ENCODE measurements at places on chromosomes 16 and 17. TPM values are rescaled to one million over a fixed set of nuclear protein-coding genes. Genes with fewer than 3 reads are reported as not detected.

The AMDHD2 gene
- polyA plus RNA-seq = 38.1 TPM

The KRTAP4-9 gene
- not detected for polyA plus RNA-seq

DNA sequence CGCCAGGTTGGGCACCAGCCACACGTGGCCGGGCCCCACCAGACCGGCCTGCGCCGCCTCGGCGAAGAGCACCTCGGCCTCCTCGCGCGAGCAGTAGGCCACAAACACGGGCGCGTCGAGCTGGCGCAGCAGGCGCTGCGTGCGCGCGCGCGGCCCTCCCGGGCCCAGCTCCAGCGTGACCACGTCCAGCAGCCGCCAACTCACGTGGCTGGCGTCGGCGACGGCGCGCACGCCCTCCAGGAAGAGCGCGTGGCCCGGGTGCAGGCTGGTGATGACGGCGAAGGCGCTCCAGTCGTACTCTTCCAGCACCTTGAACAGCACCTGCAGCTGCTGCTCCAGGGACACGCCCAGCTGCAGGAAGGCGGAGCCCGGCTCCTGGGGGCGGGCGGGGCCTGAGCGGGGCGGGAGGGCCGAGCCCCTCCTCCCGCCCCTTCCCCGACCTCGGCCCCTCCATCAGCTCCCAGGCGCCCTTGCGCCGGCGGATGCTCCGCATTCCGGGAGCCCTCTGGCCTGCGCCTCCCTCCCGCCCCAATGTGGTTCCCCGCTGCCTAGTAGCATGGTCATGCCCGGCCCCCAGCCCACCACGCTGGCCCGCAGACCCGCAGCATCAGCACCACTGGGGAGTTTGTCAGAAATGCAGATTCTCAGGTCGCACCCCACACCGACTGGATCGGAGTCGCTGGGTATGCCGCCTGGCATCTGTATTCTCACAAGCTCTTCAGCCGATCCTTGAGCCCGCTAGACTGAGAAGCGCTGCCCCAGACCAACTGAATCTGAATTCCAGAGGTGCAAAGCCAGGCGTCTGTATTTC, 7.2 kb downstream of the GRIN2C start:
- no peaks in the 10 kb centered on the region for H3K4me1 ChIP-seq
- no peak overlapping the region for H3K4me3 ChIP-seq
- peak; percentile 81 for DNase-seq
- H3K27ac ChIP-seq = no peak overlapping the region
- no peaks in the 10 kb centered on the region for H3K36me3 ChIP-seq

The HYDIN gene
- 0.42 TPM for polyA plus RNA-seq

The CCL1 gene
- polyA plus RNA-seq = not detected

DNA sequence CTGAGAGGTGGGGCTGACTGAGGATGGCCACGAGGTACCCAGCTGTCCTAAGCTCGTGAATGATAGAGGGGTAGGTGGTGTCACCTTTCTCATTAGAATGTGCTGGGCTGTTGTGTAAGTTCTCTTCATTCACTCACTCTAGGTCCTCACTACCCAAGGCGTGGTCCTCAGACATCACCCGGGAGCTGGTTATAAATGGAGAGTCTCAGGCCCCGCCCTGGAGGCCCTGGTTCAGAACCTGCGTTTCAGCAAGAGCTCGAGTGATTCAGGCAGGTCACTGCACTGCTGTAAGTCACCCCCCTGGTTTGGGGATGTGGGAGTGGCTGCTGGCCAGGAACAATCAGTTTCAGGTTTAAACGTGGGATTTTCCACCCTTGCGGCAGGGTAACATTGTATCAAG, 139.8 kb downstream of the FOXL1 start:
- H3K4me3 ChIP-seq = no peak overlapping the region
- H3K27ac ChIP-seq = no peak overlapping the region
- no peaks in the 10 kb centered on the region for H3K36me3 ChIP-seq
- no peak for DNase-seq

The CD19 gene
- polyA plus RNA-seq = not detected

DNA sequence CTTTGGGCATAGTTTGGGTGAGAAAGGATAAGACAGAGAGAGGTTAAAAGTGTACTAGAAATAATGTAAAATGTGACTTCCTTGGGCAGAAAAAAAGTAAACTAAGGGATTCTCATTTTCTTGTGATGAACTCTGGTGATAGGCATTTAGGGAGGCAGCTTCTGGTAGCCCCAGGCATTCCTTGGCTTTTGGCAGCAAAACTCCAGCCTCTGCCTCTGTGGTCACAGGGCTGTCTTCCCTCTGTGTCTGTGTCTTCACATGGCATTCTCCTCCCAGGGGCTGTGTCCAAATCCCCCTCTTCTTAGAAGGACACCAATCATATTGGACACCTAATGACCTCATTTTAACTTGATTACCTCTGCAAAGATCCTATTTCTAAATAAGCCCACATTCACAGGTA, 54.7 kb downstream of the HS3ST3B1 start:
- no peak for DNase-seq
- no peaks in the 10 kb centered on the region for H3K4me1 ChIP-seq
- H3K36me3 ChIP-seq = no peaks in the 10 kb centered on the region
